ENCODE measurements at places on chromosomes 3 and 15.
A peak's percentile ranks its signal among the peaks of the same experiment; 100 is the strongest.

- no peak for DNase-seq
Observed at GRCh38 chr15:60006203-60006862, 2.2 kb downstream of the FOXB1 start.

DNA sequence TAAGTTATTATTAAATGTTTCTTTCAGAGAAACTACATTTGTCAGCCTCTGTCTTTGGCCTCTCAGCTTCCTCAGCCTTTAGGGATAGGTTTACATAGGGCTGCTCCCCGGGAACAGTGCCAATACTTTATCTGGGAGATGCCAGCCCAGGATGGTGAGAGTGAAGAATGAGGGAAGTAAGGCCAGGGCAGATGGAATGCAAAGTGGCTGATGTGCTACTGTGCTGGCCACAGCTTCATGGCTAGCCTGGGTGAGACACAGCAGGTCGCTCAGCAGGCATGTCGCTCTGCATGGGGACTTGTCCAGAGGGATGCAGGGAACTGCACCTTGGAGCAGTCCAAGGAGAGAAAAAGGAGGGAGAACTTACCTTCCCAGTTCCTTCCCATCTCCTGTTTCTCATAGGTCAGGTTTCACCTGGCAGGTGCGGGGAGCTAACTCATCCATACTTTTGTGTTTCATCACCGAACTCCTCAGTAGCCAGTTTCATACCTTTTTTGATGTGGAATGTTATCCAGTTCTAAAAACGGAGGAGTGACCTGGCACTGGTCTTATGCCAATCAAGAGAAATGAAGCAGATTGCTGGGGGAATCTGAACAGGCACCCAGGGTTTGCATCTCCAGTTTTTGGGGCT lies 30.9 kb upstream of the C15orf39 start:
- DNase-seq: no peak

DNA sequence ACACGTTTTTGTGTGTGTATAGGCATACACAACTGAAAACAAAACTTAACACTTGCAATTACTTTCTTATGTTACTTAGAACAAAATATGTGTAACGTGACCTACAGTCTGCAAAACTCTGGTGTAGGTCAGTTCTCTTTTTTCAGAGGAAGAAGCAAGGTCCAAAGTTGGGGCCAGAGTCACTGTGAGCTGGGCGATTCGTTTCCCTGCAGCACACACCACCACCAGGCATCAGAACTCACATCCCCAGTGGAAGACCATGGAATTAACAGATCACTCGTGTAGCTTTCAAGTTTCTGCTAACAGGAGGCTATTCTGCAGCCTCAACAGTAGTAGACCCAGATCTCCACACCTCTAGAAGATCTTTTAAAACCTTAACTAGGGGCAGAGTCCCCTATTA lies 25.8 kb downstream of the ANP32A start:
- no peak for DNase-seq

DNA sequence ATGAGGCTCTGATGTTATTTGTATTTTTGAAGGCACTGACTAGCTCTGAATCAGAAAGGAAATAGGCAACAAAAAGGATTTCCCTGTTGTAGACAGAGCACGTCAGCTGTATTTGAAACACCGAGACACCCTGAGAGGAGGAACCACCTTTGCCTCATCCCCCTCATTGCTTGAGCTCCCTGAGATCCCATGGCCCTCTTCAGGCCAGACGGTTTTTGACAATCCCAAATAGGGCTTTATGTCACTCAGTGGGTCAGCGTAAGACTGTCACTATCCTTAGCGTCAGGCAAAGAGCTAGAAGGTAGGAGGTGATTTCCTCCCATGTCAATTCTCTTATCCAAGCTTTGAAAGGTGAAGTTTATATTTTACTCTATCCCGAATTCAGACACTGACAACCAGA lies 254.3 kb downstream of the ZNF621 start:
- DNase-seq: no peak

DNA sequence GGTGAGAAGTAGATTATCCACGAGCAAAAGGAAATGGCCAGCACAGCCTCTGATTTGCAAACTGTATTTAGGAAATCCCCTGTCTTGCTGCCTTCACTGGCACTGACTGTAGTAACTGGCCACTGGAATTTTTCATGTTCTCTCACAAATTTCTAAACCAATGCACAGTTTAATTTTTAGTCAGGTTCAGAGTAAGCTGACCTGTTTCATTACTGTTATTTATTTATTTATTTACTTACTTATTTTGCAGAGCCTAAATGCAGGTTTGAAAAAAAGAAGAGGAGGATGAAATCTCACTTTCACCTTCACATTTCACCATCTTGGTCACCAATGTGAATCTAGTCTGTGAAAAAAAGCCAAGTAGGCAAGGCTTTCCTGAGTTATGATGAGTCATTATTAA lies 291.0 kb downstream of the PLOD2 start:
- no peak for DNase-seq

- no peak for DNase-seq
Observed at GRCh38 chr3:78186404-78186803, 1146.5 kb downstream of the ROBO2 start.

GRCh38 chr3:39288300-39288808 lies 8.5 kb upstream of the CX3CR1 start:
- DNase-seq: peak; percentile 70

- DNase-seq: no peak
Observed at GRCh38 chr3:123198372-123198771, 3.4 kb upstream of the SEC22A start.

GRCh38 chr15:63465104-63465503 lies 39.3 kb upstream of the USP3 start:
- no peak for DNase-seq

GRCh38 chr3:101849714-101850245 lies 466 bp downstream of the NFKBIZ start:
- peak; percentile 90 for DNase-seq

GRCh38 chr3:40680685-40681657 lies 156.2 kb downstream of the ZNF621 start:
- no peak for DNase-seq

GRCh38 chr15:36877294-36877693 lies 223.1 kb downstream of the MEIS2 start:
- no peak for DNase-seq

Data from lower leg skin (tissue), 4 donors.